ENCODE measurements at places on chromosomes 5 and 9.

GRCh38 chr5:167743695-167744464 is 547.6 kb upstream of the WWC1 start:
- DNase-seq: no peak

GRCh38 chr5:134582941-134583340 is 49.7 kb downstream of the SAR1B start:
- DNase-seq: no peak

- DNase-seq: no peak
Observed at GRCh38 chr9:123550012-123550411, 194.0 kb downstream of the CRB2 start.

DNA sequence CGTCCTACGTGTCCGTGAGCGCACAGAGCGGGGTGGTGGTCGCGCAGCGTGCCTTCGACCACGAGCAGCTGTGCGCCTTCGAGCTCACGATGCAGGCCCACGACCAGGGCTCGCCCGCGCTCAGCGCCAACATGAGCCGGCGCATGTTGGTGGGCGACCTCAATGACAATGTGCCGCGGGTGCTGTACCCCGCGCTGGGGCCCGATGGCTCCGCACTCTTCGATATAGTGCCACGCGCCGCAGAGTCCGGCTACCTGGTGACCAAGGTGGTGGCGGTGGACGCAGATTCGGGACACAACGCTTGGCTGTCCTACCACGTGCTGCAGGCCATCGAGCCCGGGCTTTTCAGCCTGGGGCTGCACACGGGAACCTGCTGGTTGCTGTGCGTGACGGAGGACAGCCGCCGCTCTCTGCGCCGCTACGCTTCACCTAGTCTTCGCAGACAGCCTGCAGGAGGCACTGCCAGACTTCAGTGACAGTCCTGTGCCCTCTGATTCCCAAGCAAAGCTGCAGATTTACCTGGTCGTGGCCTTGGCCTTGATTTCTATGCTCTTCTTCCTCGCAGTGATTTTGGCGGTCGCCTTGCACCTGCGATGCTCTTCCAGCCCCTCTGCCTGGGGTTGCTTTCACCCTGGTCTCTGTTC is 2.4 kb upstream of the PCDHGA12 start:
- DNase-seq: no peak

DNA sequence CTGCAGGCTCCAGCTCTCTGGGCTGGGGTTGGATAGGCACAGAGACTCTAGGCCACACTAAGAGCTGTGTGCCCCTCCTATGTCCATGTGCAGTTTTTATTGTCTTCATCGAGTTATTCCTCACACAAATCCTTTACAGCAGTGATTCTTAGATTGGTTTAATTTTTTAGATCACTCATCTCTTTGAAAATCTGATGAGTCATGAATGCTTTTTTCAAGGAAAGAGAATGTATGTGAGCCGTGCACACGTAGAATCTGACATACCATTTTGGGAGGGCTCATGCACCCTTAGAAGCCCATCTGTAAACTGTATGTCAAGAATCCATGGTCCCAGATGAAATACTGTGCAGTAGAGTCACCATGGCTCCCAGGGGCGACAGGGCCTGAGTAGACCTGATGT is 100.7 kb upstream of the S1PR3 start:
- DNase-seq: no peak

DNA sequence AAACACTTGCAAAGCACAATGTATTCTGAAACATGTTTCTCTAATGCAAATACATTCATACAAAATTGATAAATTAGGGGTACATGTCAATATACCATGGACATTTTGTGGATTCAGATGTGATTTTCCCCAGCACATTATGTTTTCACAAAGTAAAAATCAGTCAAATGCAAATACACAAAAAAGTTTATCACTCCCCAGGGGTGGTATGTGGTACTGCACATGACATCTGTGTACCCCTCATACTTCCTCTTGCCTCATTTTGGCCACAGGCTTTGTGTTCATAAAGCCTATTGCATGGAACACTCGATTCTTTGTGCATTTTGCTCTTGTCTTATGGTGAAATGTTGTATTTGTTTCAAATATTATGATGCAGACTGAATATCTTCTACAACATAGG is 116.8 kb upstream of the PDE4D start:
- no peak for DNase-seq

- peak; percentile 90 for DNase-seq
Observed at GRCh38 chr5:175652741-175653663, 4.9 kb upstream of the HRH2 start.

DNA sequence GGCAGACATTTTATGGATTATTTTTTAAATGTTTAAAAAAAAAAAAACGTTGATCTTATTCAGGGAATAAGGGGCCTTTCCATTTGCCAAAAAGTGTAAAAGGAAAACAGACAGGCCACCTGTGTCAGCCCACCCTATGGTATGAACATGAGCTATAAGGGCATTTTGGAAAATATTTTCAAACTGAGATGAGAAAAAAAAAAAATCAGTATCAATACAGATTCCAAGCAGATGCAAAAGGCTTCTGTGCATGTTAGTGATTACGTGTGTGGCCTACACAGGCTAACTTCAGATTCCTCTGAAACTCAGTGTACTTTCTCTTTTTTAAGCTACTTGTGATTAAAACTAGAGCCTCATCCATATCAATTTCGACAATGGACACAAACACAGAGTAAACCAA is 189.9 kb downstream of the BNC2 start:
- DNase-seq: no peak

GRCh38 chr9:75378036-75378435 is 289.7 kb downstream of the OSTF1 start:
- no peak for DNase-seq

- no peak for DNase-seq
Observed at GRCh38 chr9:133830310-133830709, 92.2 kb upstream of the SARDH start.

DNA sequence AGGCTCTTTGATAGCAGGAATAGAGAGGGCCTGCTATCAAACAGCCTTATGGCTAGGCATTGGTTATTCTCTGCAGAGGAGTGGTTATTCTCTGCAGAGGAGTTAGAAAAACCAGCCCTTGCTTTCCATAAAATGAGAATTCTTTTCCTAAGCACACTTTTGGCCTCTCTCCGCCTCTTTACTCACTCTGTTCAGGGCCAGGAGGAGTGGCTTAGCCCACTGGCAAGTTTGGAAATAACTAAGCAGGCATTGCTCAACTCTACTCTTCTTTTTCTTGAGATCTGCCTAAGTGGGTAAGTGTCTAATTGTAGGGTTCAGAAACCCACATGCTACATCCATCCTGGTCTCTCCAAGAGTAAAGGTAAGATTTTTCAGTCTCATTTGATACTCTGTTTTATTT is 341.7 kb downstream of the KIAA0825 start:
- no peak for DNase-seq

DNA sequence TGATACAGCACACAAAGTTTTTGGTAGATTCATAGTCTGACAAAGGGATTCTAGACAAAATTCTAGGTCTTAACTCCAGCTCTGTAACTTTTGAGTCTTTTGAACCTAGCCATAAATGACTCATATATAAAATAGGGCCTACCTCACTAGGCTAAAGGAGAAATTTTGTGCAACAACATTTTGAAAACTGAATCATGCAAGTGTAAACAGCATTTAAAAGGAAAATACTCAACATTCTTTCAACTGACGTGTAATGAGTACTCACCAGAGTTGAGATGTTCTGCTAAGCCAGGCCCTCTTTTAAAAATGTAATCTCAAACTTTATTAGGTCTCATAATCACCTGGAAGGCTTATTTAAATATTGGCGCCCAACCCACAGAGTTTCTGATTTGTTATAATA is 113.2 kb downstream of the STK32A start:
- DNase-seq: no peak

DNA sequence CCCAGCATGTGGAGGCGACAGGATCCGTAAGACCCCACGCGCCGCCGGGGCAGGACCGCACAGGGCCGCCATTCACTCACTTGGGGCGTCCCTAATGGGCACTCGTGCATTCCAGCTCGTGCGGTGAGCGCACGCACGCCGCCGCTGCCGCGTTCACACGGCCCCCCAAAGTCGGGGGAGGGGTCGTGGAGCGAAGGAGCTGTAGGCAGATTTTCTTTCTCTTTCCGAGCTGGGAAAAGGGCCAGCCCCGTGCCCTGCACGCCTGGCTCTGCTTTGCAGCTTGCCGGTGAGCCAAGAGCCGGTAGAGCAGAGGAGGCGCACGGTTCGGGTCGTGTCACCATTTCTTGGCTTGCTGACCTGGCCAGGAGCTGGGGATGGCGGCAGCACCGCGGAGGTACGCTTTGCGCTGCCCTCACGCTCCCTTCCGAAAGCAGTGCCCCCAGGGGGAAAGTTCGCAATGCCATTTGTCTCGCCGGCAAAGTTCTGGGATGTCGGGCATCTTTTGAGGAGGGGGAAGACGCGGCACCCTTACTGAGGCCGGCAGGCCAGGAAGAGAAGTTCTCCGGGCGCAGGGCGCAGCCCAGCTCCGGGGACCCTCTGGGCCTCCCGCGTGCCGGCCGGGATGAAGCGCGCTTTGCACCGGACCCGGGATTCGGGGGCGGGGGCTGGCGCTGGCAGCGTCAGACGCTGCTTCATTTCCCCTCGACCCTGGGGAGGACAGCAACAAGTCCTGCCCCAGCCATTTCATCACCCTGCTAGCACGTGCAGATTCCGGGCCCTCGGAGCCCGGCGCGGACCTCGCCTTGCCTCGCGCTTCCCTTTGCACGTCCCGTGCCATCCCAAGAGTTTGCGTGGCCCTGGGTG is 898 bp downstream of the STC2 start:
- DNase-seq: no peak

DNA sequence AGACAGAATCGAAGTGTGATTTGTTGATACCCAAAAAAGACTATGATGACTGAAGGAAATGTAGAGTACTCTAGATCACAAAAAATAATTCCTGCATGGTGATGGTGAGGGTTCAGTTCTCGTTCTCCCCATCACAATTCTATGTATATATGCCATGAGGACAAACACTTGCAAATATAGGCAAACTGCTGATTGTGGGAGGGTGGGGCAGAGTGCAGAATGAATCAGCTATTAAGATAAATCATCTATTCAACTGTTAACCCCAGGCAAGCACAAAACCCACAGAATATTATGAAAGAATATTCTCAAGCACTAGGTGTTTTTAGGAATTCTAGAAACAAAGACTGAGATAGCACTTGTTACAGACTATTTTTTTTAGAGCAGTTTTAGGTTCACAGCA is 13.9 kb upstream of the UBLCP1 start:
- no peak for DNase-seq

- DNase-seq: no peak
Observed at GRCh38 chr9:69180670-69181069, 6.6 kb downstream of the TJP2 start.

DNA sequence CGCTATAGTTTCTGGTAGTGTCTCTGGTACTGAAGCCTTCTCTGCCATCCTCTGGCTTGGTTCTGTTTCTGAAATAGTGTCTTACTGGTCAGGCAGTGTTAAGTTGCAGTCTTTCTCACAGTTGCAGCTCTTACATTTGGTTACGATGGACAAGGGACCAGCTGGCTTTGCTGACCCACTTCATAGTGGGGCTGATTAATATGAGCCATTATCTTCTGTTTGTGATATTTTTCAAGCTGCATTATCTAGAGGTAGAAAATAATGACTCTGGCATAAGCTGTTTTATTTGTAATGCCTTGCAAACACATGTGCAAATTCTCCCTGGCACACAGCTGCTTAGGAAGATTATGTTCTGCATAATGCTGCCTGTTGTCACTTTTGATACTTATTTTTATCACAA is 199.1 kb downstream of the KDM4C start:
- no peak for DNase-seq

DNA sequence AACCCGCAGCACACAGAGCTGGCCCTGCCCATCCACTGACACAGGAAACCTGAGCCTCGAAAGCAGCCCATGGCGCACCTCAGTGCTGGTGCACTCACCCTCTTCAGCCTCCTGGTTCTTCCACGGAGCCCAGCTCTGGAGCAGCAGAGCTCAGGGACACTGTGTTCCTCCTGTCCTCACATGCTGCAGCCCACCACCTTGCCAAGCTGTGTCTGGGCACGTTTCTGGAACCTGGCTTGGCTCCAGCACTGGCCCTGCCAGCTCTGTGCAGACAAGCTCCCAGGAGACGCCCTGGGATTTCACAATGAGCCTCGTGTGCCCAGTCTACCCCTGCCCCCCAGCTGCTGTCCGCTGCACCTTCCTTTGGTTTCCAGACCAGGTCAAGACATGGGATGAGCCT is 119.5 kb downstream of the SYK start:
- DNase-seq: no peak

GRCh38 chr5:93006915-93007314 is 574.1 kb downstream of the NR2F1-AS1 start:
- no peak for DNase-seq

- DNase-seq: peak; percentile 77
Observed at GRCh38 chr5:82610686-82611085, 332.5 kb upstream of the RPS23 start.

GRCh38 chr5:158485604-158486081 is 614.1 kb downstream of the EBF1 start:
- no peak for DNase-seq

DNA sequence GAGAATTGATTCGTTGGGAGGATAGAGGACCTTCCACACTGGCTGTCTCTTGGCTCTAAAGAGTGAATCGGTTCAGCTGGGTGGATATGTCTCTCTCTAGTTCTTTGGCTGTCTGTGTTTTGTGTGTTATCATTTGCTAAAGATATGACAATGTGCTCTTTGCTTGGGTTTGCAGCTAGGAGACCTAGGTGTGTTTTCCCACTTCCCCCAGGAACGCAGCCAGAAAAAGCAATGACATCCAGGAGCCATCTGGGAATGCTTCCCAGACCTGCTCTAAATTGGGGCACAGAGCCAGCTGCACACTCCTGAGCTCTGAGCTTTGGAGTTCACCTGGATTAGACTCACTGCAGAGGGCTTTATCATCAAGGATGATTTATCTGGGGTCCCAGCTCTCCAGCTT is 12.8 kb upstream of the PDZD2 start:
- DNase-seq: no peak

- no peak for DNase-seq
Observed at GRCh38 chr5:177462021-177462670, 11.3 kb downstream of the DBN1 start.

DNA sequence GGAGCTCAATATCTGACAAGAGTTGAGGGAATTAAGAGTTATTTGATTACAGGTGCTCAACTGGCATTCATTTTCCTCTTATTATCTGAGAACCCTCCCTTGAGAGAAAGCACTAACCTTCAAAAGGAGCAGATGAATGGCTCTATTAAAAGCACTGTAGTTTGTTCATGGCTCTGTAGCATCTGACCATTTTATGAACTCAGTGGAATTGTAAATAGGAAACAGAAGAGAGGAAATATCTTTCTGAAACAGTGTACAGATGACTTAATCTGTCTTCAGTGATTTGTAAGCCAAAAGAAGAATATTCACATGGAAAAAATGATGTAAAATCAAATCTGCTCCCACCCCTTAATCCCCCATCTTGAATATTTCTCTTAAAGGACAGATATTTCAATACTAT is 810.4 kb upstream of the GRAMD2B start:
- no peak for DNase-seq

DNA sequence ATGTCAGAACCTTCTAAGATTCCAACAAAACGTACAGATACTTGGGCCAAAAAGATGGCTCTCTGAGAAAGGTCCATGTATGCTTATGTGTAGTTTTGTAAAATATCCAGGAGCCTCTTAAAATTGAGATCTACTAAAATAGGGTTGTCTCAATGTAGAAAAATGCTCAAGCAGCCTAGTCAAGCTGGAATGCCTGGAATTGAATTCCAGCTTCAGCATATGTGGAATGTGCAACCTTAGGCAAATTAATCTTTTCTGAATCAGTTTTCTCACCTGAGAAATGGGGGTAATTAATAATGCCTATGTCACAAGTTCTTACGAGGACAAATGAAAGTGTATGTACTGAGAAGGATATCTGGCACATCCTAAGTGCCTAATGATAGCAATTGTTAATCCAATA is 662.4 kb downstream of the DTWD2 start:
- no peak for DNase-seq
